ENCODE measurements at places on chromosomes 11 and 22.

- no peak for DNase-seq
Measured at GRCh38 chr11:80362563-80363340, 921.9 kb upstream of the TENM4 start.

- no peak for DNase-seq
Measured at GRCh38 chr11:60844045-60844869, 2.3 kb downstream of the CCDC86 start.

GRCh38 chr11:108618529-108618928 lies 25.0 kb upstream of the EXPH5 start:
- no peak for DNase-seq

DNA sequence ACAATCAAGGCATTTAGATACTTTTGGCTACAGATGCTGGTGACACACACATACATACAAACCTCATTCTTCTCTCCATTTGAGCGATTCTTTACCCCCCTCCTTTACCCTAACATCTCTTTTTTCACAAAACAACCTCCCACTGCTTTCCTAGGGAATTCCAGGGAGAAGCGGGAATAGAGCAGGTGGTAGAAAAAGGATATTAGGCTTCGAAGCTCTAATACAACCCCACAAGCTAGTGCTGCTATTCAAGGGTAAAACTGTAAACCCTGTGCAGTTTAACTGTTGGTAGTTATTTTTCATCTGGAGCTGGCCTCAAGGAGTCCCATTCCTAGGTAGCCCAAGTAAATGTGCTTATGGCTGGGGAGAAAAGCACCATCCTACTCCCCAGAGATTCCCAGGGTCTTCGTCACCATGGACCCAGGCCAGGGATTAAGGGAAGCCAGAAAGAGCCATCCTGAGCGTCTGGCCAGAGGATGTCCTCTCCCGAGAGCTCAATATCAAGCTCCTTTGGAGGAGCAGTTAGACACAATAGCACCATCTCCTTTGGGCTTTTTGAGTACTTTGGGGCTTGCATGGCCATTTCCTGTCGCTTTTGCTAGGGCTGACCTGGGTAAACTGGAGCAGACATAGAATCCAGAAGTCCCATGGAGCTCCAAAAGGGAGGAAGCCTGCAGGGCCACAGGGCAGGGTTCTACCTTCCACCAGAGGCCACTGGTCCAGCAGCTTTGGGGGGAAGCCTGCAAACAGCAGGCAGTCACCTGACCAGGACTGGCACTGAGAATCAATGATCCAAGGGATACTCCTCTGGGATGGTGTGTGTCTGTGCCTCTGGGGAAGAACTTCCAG lies 3.1 kb downstream of the MAML2 start:
- no peak for DNase-seq

- no peak for DNase-seq
Measured at GRCh38 chr22:19317865-19318264, 26.3 kb upstream of the CLTCL1 start.

DNA sequence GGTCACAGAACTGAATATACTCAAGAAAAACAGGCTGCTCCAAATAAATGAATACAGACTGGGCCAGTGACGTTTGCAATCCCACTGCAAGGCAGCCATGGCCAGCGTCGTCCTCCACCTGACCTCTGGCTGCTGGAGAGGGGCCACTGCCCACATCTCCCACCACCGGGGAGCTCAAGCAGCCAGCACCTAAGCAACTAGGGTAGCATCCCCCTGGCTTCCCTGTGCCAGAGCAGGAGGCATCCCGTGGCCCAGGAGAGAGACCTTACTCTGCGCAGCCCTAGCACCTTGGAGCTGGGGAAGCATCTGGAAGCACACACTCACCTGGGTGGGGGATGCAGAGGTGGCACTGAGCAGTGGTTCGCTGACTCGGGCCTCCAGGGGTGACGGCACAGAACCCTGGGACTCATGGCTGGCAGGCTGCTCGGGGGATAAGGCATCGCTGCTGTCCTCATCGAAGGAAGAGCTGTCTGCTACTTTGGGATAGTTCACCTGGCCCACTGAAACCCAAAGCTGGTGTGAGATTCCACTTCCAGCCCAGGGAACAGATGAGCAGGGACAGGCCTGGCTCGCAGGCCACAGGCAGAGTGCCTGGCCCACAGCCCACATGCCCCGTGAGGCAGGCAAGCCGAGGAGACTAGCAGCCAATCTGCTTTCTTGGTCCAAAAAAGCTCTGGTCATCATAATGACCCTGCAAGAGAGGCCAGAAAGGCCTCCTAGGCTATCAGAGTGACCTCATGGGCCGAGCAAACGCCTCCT lies 53.7 kb downstream of the SGSM3 start:
- DNase-seq, result no peak

GRCh38 chr22:40819599-40820140 lies 524 bp upstream of the SLC25A17 start:
- no peak for DNase-seq

DNA sequence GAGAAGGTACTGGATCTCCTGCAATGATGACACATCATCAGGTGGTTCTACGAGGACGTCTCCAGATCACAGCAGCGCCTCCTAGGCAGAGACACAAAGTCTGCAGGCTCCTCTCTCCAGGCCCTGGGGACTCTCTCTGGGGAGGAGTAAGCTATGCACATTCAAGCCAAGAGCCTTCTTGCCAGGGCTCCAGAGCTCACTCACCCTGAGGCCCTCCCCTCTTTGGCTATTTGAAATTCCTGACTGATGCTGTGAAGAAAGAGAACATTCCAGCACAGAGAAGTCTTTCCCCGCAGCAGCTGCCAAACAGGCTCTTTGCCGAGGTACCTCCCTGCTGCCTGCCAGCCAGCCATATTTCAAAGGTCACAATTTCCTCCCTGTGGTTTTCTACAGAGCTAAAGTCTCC lies 204.9 kb downstream of the CSNK2A3 start:
- no peak for DNase-seq

DNA sequence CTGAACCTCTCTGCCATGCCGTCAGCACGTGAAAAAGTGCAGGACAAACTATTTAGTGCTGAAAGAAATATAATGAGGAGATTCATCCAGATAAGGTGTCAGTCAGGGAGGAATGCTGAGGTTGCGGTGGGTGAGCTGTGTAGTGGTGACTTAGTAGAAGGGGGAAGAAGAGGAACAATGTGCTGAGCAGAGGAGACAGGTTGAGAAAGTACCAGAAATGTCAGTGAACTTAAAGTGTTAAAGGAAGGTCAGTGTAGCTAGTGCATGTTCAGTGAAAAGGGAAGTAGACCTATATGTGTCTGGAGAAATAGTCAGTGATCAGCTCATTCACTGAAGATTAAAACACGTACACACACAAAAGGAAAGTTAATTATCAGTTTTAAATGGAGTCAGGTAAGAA lies 237.6 kb upstream of the CCDC179 start:
- DNase-seq, result no peak

DNA sequence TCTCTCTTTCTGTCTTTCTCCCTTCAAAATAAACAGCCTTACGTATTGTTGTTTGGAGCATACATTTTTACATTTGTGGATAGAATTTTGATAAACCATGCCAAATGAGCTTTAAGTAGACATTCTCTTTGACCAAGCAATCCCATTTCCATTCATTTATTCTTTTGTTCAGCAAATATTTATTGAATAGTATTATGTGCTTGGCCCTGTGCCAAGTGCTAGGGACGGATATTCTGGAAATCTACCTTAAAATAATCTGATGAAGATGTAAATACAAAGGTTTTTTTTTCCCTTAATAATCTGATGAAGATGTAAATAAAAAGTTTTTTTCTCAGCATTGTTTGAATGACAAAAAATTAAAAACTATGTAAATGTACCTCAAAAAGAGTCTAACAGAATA lies 2.1 kb downstream of the OLFML1 start:
- no peak for DNase-seq

DNA sequence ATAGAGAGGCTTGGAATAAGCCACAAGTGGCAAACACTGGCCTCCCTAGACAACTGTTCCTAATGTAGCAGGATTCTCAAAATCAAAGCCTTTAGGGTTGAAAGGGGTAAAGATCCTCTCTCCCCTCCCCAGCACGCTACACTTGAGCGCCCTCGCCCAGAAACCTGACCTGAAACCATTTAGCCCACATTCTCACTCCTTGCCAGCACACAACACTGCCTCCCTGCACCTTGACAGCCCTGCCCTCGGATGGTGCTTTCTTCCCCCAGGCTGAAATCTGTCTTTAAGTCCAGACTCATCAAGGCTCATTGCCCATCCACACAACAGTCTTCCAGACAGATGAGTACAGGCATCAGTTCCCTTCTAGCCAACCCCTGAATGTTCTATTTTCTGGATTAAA lies 26.5 kb downstream of the CWC15 start:
- no peak for DNase-seq

GRCh38 chr11:32861850-32862577 lies 30.6 kb upstream of the QSER1 start:
- no peak for DNase-seq

DNA sequence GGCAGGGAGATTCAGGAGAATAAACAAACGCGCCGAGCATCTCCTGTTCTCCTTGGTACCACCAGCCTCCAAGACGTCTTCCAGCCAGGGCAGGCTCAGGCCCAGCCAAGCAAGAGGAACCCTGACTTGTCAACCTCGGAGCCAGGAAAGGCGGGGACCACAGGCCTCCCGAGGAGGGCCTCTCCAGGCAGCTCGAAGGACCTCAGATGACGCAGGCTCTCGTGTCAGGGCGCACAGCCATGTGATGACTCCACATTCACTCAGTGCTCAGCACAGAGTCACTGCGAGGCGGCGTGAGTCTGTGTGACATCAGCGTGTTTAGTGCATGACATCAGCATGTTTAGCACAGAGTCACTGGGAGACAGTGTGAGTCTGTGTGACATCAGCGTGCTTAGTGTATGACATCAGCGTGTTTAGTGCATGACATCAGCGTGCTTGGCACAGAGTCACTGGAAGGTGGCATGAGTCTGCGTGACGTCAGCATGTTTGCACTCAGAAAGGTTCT lies 241.4 kb downstream of the BRD1 start:
- no peak for DNase-seq

GRCh38 chr11:13110929-13111812 lies 102.1 kb downstream of the RASSF10 start:
- DNase-seq, result peak; percentile 56

- no peak for DNase-seq
Measured at GRCh38 chr11:128400382-128401203, 186.8 kb downstream of the ETS1 start.

DNA sequence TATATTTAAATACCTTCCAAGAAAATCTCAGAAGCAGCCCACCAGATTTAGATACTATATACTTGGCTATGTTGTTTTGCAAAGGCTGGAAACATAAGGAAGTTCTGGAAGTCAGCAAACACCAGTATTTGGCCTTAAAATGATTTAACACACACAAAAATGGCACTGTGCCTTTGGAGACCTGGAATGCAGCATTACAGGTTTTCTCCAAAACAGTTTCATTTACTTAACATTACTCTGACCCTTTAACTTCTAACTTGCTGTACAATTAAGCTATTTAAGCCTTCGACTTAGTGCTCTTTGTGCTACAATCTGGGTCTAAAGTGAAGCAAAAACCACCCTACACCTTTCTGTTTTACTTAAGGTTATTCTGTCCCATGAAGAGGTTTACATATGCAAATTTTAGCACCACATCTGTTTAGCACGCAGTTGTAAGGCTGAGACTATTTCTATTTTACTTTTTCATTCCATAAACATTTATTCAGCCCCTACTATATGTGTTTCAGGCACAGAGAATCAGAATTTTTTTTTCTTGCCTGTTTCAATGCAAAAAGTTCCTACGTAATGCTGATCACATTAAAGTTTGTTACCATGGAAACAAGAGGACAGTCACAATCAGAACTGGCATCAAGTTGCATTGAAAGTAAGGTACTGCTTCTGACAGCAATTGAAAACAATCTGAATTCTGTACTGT lies 70.3 kb downstream of the MAML2 start:
- no peak for DNase-seq

DNA sequence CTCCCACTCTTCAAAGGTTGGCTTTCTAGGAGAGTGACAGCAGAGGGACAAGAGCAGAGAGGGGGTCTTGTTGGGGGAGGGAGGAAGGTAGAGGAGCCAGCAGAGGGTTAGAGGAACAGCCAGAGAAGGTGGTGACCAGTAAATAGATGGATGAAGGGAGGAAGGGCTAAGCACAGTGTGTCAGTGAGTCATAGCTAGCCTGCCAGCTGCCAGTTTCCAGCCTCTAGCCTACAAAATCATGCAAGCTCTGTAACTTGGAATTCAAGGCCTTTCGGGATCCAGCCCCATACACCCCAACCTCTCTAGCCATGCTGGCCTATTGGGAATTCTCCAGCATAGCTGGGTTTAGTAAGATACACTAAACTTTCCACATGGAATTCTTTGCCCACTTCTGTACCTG lies 147.4 kb upstream of the TEAD1 start:
- no peak for DNase-seq

Measured in glomerular endothelial cell (primary cell).